ENCODE measurements at places on chromosomes 2 and 18.

DNA sequence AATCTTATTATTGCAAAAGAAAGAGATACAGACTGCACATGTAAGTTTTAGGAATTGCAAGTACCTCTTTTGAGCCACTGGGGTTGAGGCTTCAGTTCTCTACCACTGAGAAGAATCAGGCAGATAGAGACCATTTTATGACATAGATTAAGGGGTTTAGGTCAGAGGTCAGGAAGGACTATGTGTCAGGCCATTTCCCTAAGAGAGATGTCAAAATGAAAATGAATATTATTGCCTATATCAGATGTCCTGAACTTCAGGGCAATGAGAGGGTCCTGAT is 113.7 kb downstream of the GATA6 start:
- DNase-seq: no peak

DNA sequence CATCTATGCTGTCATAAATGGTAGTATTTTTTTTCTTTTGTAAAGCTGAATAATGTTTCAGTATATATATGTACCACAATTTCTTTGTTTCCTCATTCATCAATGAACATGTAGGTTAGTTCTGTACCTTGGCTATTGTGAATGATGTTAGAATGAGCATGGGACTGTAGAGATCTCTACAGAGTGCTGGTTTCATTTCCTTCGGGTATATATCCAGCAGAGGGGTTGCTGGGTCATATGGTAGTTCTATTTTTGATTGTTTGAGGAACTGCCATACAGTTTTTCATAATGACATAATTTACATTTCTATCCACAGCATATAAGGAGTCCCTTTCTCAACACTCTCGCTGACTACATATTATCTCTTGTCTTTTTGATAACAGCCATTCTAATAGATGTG is 243.5 kb downstream of the CDH7 start:
- DNase-seq: no peak

- no peak for DNase-seq
Observed at GRCh38 chr2:226873051-226873620, 37.3 kb downstream of the RHBDD1 start.

DNA sequence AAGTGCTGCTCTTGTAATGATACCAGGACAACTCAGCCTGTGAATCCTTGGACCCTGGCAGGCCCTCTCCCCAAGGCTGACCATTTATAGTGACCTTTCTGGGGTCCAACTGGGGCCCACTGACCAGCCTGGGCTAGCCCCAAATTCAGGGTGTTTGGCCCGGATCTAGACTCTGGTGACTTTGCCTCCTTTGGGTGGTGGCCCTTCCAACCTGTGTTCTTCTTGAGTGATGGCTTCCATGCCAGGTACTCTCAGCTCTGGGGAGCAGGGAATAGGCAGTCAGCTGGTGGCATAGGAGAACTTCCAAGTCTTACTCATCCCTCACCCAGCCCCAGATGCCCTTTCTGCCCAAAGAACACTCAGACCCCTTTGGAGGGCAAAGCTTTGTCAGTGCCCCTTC is 10.3 kb downstream of the MYO7B start:
- no peak for DNase-seq

DNA sequence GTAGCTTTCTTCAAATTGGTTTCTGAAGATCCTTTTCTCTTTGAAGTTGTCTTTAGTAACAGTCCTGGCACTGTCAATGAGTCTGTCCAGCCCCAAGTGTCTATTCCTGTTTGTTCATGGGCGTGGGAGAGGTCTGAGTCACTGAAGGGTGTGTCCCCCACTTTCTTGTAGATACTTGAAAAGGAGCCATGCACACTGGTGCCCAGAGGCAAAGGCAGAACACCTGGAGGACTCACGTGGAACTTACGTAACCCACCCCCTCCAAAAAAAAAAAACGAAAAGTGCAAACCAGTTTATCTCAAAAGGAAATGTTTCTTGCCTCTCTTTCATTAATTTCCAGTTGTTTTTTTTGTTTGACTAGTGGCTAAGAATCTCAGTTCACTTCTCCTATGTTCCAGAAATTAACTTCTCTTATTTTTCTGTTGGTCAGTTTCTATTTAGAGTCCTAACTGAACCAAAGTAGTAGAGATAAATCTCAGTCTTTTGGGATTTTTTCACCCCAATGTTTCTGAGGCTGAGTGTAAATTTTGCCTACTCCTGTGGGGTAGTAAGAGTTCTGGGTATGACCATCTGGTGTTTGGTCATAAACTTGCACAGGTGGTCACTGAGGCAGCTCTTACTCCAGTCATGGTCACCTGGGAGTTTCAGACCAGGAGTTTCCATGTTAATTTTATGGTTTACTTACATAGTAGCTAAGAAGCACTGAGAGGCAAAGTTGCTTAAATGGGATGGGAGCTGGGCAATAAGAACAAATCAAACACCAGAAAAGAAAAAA is 54.9 kb downstream of the DSC3 start:
- no peak for DNase-seq

Measured in AG08395 (cell line).